Stimulated activated CD4-positive, alpha-beta T cell treated with anti-CD3 and anti-CD28 coated beads, Interleukin-15, amount 100 ng/mL, for 24 hours (primary cell): ENCODE measurements at places on chromosomes 7 and 10.

GRCh38 chr10:78640796-78641636, 427.8 kb upstream of the ZMIZ1 start:
- no peak for DNase-seq

- DNase-seq, result no peak
Observed at GRCh38 chr7:135757719-135758411, 9.3 kb upstream of the FAM180A start.

DNA sequence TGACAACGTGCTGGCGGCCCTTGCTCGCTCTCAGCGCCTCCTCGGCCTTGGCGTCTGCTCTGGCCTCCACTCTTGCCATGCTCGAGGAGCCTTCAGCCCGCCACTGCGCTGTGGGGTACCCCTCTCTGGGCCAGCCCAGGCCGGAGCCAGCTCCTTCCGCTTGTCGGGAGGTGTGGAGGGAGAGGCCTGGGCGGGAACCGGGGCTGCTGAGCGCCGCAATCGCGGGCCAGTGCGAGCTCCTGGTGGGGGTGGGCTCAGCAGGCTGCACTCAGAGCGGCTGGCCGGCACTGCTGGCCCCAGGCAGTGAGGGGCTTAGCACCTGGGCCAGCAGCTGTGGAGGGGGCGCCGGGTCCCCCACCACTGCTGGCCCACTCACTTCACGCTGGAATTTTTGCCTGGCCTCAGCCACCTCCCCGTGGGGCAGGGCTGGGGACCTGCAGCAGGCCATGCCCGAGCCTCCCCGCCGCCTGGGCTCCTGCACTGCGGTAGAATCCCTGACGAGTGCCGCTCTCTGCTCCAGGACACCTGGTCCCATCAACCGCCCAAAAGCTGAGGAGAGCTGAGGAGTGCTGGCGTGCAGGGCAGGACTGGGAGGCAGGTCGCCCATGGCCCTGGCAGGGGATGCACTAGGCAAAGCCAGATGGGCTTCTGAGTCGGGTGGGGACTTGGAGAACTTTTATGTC, 372.2 kb upstream of the NRG3 start:
- no peak for DNase-seq

GRCh38 chr10:76868098-76868977, 769.3 kb downstream of the KCNMA1 start:
- no peak for DNase-seq

DNA sequence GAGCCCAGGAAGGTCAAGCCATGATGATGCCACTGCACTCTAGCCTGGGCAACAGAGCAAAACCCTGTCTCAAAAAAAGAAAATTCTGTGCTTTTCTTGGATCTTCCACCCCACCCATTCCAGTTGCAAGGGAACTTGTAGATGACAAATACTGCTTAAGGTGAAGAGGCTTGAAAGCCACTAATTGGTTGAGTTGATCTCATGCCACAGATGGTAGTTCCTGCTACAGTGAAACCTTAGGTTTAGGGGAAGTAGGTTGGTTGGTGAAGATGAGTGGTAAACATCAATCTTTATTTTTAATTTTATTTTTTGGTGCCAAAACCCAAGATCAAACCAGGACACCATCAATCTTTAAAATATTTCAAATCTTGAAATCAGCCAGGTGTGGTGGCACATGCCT, 2.9 kb upstream of the GDI2 start:
- DNase-seq, result no peak

DNA sequence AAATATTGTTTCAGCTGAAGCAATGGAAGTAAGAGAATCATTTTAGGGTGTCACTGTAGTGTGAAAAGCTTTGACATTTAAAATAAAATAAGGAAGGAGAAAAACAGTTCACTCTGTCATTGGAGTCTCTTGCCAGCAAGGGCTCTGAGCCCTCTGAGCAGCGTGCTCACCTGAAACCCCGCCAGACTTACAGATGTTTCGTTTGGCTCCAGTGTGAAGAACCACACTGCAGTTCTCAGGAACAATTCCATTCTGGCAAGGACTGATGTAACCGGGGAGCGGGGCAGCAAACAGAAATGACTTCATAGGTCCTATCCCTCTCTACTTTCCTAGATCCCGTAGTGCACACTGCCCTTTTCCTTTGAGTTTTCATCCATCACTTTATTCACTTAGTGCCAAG, 164.3 kb downstream of the CELF2 start:
- DNase-seq, result no peak

DNA sequence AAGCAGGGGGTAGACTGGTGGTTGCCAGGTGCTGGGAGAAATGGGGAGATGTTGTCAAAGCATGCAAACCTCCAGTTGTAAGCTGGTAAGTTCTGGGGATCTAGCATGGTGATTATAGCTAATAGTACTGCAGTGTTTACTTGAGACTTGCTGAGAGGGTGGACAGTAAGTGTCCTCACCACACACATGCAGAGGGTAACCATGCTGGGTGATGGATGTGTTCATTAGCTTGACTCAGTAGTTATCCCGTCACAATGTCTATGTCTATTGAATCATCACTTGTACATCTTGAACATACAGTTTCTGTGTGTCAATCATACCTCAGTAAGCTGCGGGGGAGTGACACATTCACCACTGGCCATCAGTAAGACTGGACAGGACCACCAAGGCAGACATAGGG, 42.1 kb downstream of the GSDME start:
- DNase-seq, result no peak

DNA sequence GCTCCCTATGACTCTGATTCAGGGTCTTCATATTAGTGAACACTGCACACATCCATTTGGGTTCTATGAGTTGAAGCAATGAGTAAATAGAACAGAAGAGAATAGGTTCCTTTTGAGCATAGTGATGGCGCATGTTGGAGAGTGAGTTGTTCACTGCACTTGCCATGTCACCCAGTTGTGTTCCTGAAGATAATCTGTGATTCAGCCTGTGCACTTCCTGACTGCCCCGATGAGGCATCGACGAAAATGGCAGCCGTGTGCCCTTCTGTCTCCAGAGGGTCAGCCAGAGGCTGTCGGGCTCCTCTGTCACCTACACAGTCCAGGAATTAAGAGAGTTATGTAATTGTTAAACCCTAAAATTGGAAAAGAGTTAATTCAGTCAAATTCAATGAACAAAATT, 94.7 kb downstream of the GALNT11 start:
- no peak for DNase-seq

DNA sequence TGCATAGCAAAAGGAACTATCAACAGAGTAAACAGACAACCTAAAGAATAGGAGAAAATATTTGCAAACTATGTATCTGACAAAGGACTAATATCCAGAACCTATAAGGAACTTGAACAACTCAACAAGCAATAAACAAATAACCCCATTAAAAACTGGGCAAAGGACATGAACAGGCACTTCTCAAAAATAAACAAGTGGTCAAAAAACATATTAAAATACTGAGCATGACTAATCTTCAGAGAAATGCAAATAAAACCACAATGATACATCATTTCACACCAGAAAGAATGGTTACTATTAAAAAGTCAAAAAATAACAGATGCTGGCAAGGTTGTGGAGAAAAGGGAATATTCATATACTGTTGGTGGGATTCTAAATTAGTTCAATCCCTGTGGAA, 17.1 kb downstream of the MAGI2 start:
- DNase-seq, result no peak

- no peak for DNase-seq
Observed at GRCh38 chr10:95406651-95407280, 116.0 kb upstream of the PDLIM1 start.

DNA sequence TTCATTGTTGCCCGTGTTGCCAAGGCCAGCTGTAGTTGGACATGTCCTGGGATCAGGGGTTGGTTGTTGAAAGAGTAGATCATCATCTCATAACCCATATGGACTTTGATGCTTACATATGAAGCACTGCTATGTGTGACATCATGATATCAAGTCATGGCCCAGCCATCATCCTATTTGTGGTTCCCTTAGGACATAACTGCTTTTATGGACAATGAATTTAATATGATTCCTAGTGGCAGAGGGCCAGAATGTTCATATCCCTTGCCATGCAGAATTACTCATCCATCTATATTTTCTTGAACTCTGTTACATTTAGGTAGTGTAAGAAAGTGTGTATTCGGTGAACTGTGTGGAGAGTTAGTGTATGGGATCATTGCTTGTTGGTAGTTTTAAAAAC, 343.9 kb upstream of the LRGUK start:
- DNase-seq, result no peak

GRCh38 chr7:114997487-114998404, 75.9 kb downstream of the MDFIC start:
- no peak for DNase-seq

DNA sequence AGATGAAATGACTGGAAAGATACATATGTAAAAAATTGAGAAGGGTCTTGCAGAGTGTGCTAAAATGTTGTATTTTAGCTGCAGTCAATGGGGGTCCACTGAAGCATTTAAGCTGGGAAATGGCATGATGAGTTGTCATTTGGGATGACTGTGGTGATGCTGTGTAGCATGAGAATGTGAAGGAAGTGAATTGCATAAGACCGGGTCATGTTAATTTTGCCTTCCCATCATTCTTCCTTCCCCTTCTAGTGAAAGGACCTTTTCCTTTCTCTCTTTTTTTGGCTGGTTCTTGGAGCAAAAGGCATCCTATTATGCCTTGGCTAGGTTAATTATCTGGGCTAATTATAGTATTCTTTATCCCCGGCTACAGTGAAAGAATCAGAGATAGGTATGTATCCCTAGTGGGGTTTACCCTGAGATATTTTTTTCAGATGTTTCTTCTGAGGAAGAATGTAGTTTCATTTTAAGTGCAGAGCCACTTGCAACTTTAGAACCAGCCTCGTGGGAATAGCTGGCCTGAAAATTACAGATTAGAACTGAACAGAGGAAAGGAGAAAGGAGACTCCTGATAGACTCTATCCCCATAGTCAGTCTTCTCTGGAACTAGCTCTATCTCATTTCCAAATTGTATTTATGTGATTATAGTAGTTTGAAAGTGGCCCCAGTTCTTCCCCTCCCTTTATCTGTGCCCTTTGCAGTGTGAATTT, 93.6 kb downstream of the HGF start:
- no peak for DNase-seq

- DNase-seq, result no peak
Observed at GRCh38 chr10:94155722-94156271, 162.1 kb downstream of the PLCE1 start.

DNA sequence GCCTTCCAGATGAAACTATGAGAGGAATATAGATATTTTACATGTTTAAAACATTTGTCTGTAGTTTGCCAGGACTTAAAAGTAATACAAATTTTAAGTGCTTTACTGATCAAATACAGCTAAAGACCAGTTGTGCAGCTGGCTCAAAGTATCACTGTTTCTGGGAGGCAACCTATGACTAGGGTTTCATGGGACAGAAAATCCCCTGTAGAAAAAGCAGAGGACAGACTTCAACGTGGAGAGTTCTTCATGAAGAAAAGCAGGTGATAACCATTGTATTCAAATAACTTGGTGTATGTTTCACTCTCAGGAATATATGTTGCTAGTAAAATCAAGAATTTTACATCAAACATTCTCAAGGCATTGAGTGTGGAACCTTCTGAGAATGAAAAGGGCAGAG, 40.9 kb downstream of the PTER start:
- DNase-seq, result no peak

DNA sequence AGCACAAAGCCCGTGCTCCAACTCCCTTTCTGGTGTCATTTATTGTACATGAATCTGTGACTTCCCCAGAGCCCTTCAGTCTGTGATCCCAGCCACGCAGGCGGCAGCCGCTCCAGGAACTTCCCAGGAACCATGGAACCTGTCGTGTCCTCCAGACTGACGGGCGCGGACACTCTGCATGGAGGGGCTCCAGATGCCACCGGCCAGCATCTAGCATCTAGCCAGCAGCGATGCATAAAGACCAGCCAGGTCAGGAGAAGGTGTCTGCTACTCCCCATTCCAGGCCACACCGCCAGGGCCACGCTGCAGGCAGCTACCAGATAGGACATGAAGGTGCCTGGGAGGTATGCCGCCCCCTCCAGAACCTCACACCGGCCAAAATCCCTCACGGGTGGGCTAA, 77.4 kb downstream of the PRKAG2 start:
- no peak for DNase-seq

DNA sequence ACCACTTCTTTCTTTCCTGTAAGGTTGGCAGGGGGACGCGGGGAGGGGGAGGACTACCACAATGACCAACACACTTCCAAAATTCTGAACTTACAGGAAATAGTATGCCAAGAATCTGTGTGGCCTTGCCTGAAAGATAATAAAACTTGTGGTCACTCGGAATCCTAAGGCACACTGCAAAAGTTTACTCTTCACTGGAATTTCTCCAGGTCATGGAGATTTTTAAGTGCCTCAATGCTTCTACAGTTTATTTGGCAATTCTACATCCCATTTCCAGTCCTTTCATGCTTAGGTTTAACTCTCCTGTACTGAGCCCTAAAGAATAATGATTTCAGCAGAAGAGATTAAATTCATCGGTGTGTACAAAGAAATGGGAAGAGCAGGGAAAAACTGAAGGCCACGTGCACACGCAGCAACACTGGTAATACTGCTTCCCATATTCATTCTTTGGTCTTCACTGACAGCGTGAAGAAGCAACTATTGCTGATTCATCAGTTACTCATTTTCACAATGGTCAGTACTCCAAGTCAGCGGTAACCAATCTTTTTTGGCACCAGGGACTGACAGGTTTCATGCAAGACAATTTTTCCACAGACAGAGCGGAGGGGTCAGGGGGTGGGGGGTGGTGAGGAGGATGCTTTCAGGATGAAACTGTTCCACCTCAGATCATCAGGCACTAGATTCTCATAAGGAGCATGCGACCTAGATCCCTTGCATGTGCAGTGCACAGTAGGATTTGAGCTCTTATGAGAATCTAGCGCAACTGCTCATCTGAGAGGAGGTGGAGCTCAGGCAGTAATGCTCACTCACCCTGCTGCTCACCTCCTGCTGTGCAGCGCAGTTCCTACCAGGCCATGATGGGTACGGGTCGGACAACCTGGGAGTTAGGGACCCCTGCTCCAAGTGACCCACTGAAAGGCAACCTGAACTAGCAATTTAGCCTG, 9.8 kb downstream of the LARP4B start:
- DNase-seq, result no peak

DNA sequence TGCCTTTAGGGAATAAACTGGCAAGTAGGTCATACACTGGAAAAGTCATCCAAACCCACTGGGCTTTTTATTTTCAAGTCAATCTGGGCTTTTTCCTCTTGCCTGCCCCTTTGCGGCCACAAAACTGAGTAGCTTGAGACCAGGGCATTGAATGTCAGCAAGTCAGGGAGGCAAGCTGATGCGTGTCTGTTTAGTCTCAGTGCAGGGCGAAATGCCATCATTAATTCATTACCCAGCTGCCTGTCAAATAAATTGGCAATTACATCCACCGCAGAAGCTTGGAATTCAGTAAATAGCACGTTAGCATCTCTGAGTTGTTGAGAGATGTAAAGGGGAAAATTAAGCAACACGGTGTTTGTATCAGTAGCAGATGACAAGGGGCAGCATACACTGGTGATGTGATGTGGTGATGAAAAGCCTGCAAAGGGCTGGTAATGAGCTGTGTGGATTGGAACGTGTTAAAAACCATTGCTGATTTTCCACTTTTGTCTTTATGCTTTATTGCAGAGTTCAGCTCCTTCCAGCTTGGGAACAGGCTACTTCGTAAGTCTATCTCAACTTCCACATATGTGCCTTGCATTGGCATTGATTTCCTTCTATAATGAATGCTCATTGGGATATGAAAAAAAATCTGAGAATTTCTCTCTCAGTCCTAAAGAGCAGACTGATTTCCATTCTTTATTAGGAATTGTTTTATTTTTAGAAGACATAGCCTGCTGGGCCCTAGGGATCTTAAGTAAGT, 535.9 kb downstream of the AUTS2 start:
- no peak for DNase-seq

GRCh38 chr10:110068780-110069179, 61.0 kb downstream of the ADD3 start:
- no peak for DNase-seq

GRCh38 chr10:34666008-34666704, 148.9 kb downstream of the PARD3 start:
- DNase-seq, result no peak
